ENCODE measurements at places on chromosomes 5 and 9.

DNA sequence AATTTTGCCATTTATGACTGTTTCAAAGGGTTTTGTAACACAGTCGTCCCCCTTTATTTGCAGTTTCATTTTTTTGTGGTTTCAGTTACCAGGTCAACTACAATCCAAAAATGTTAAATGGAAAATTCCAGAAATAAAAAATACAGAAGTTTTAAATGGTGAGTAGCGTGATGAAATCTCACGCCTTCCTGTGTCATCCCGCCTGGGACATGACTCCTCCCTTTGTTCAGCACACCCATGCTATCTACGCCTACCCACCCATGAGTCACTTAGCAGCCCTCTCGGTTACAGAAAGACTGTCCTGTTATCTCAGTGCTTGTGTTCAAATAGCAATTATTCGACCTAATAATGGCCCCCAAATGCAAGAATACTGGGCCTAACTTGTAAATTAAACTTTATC lies 765.3 kb upstream of the ADAMTS16 start:
- DNase-seq, result no peak

DNA sequence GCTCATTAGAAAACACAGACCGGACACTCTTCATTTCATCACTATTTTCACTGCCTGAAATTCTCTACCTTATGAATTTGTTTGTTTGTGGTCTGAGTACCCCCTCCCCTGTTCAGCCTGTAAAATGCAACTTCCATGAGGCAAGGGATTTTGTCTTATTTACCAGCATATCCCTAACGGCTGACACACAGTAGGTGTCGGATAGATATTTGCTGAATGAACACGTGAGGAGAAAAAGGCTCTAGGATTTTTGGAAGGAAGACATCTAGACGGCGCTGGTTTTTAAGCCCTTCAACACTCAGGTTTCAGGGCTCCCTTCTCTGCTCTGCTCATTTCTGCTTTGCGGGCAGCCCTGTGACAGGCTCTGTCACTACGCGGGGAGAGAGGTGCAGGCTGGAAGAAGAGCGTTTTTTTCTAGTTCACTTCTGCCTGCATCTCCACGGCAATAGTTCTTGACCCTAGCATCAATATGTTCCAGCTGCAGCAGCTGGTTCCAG lies 41.0 kb downstream of the KCNMB1 start:
- DNase-seq, result no peak

DNA sequence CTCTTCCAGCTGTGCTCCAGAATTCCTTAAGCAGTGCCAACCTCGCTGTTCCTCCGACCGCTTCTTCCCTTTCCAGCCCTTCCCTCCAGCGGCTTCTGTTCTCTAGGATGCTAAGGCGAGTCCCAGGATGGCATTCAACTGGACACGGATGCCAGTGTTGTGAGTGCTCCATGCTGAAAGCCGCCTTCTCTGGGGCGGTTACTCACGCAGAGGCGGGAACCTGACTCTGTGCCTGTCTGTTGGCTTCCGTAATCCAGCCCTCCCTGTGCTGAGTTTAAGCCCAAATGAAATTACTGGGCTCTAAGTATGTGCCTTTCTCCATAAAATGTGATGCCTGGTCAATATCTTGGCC lies 20.2 kb downstream of the COL5A1 start:
- DNase-seq, result no peak

- DNase-seq, result no peak
These were observed 49.0 kb upstream of the CKMT2 start for GRCh38 chr5:81183811-81184748.

DNA sequence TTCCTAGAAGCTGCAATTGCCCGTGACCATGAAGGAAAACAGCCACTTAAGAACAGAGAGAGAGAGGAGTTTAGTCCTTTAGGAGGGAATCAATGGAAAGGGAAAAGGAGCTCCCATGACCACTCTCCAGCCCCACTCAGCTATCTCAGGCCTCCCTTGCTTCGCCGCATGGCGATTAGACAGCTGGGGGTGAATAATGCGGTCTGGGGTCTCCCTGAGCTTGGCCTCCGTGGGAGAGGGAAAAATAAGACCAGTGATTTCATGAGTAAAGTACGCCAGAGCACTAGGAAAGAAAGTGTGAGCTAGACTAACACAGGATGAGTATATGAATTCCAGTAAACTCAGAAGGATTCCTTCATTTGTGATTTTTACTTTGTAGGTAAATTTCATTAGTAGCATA lies 180.3 kb downstream of the TRIO start:
- DNase-seq, result no peak

- DNase-seq, result no peak
These were observed 30.0 kb upstream of the PCSK1 start for GRCh38 chr5:96463091-96463490.

DNA sequence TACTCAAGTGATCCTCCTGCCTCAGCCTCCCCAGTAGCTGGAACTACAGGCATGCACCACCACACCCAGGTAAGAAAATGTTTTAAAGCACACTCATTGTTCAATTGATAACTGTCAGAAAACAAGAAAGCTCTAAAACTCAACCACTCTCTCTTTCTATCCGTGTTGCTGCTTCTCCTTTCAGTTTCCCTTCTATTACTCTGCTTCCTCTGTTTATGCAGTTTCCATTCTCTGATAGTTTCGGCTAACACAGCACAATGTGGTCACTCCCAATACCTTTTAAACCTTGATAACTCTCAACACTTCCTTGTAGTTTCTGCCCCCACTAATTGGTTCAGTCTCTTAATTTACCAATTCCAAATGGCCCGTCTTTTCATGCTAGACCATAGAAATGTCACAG lies 59.2 kb upstream of the NR4A3 start:
- no peak for DNase-seq

- no peak for DNase-seq
These were observed 202.6 kb downstream of the ZSWIM6 start for GRCh38 chr5:61534481-61535267.

DNA sequence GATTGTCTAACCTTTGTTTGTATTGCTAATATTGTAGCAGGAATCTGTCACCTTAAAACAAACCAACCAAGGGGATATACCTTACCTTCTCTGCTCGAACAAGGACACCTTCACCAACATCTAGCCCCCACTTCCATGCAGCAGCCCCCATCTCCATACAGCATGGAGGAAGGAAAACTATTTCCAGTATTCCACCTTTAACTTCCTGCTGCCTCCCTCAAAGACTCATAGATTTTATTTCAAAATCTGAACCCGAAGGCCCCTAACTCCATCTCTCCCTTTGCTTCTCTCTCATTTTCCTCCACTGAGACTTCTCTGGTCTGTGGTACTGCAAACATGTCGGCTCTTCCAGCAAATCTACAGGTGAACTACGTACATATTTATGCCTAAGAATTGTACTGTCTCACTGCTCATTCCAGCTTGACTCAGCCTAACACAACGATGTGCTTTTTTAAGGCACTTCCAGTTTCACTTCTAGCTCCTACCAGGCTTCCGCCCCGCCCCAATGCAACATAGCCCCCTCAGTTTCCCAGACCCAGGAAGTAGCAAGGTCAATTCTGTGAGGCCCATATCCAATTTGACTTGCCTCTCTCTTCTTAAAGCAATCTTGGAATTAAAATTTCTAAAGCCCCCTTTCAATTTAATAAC lies 70.7 kb upstream of the RNF38 start:
- DNase-seq, result peak; percentile 6

DNA sequence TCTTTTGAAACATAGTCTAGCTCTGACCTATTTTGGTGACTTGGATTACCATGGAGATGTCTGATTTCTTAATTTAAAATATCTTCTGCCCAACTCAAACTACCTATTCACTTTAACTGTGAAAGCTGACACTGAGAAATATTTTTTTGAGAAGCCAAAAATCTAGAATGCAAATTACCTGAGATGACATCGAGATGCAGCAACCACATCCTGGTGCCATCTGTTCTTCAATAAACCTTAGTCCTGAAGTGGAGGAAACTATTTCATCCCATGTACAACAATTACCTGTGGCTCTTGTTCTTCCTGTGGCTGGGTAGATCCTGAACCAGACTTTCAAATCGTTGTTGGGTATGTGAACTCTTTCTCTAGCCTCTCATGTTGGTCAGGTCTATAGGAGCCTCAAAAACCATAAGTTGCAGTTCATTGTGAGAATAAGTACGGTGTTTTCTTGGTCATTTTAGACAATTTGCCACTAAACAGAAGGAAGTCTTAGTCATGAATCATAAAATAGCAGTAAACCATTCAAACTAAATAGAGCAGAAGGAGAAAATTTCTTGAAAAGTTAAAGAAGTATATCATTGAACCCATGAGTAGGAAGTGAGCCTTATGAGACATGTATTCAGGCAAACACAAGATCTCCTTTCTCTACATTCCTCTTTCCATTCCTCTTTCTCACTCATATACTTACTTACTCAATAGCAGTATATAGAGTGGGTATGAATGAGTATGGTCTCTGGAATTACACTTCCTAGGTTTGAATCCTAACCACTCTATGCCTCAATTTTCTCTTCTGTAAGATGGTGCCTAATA lies 176.0 kb downstream of the HMHB1 start:
- no peak for DNase-seq

DNA sequence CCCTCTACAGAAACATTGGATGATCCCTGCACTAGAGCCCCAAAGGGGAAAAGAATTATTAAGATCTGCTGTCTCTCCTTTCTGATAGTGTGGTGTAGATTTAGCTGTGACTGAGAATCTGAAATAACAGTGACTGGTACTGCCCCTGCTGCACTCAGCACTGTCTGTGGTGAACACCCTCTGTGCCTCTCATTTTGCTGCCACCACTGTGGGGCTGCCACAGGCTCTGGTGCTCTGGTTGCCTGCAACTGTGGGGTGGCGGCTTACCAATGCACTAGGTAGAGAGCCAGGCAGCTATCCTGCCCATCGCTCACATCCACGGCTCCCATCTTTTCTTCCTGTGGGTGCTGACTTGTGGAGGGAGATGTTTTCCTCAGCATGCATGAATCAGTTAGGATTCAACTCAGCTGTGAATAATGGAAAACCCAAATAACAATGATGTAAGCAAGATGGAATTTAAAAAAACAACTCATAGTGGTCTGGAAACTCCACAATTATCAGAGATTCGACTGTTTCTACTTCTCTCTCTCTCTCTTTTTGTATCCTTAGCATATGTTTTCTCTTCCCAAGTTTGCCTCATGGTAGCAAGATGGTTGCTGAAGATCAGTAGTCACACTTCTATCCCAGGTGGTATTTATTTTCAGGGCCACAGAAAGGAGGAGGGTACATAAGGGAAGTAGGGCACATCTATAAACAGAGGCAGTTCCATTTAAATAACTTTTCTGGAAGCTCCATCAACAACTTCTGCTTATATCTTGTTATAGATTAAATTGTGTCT lies 99.8 kb upstream of the DAP start:
- DNase-seq, result no peak

DNA sequence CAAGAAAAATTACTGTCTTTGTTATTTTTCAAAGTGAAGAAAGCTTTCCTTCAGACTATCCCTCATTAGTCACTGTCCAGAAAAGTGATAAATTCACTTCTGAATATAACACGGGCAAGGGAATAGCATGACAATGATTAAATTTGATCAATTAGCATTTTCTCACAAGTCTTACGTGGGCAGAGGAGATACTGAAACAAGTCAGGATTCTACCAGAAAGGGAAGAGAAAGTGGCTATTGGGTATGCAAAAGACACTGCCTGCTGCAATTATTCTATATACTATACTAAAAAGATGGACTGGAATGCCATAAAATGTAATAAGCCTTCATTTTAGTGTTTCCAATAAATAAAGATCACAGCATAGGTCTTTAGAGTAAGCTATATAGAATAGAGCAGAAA lies 7.4 kb downstream of the COX7C start:
- DNase-seq, result no peak

DNA sequence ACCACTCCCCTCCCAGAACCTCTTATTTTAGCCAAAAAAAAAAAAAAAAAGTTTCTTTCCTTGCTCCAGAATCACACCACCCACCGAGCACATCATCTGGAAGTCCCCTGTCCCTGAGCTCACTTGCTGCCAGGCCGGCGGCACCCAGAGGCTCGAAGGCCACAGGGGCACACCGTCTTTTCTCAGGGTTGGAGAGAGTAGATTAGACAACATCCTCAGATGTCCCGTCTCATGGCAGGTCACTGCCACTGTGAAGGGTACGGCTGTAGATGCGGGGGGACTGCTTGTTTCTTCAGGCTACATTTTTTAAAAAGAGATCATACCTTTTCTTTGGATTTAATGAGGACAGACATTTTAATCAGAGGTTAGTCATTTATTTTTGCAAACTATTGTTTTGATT lies 109.0 kb downstream of the MVB12B start:
- no peak for DNase-seq

DNA sequence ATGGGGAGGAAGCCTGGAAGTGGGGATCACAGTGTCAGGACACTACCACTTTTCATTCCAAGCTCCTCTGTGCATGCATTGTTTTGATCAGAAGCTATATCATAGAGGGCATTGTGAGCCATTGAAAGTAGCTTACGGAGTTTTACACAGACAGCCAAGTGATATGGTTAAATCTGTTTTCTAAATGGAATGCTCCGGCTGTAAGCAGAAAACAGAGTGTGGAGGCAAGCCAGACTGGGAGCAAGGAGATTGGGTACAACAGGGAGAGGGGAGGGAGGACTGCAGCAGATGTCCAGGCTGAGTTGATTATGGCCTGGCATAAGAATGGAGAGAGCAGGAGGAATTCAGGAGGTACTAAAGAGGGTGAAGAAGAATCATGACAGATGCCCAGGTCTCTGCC lies 15.5 kb upstream of the SOWAHA start:
- DNase-seq, result no peak

DNA sequence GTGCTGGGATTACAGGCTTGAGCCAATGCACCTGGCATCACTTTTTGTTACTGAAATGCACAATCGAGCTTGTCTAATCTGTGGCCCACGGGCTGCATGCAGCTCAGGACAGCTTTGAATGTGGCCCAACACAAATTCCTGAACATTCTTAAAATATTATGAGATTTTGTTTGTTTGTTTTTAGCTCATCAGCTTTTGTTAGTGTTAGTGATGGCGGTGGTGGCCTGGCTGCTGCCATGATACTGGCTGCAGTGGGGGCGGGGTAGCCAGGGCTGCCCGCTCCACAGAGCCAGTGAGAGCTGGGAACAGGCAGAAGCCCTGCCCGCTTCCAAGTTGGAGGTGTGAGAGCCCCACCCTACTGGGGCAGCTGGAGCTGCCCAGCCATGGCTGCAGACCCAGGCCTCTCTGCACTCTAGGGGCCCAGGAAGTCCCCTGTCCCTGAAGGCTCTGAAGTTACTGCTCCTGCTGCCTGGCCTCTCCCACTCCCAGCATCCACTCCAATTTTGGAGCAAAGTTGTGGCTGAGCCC lies 76.6 kb upstream of the SHB start:
- DNase-seq, result no peak

DNA sequence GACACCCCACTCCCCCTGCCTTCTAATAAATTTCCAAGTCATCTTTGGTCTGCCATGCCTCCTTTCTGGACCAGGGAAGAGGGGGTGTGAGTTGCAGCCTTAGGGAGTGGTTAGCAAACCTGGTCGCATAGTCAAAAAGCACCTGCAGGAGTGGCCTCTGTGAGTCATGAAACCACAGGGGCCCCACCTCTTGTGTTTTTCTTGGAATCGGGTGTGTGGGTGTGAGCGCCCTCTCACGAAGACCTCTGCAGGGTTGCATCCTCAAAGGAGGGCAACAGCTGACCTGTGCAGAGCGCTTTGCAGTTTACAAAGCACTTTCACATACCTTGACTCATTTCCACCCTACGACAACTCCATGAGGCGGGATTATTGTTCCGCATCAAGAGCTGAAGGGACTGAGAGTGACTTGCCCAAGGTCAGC lies 36.8 kb upstream of the TEX48 start:
- peak; percentile 84 for DNase-seq
